Stimulated activated CD8-positive, alpha-beta memory T cell treated with anti-CD3 and anti-CD28 coated beads, Interleukin-15, amount 100 ng/mL, for 4 hours (primary cell): ENCODE measurements at places on chromosomes 16 and 17.

DNA sequence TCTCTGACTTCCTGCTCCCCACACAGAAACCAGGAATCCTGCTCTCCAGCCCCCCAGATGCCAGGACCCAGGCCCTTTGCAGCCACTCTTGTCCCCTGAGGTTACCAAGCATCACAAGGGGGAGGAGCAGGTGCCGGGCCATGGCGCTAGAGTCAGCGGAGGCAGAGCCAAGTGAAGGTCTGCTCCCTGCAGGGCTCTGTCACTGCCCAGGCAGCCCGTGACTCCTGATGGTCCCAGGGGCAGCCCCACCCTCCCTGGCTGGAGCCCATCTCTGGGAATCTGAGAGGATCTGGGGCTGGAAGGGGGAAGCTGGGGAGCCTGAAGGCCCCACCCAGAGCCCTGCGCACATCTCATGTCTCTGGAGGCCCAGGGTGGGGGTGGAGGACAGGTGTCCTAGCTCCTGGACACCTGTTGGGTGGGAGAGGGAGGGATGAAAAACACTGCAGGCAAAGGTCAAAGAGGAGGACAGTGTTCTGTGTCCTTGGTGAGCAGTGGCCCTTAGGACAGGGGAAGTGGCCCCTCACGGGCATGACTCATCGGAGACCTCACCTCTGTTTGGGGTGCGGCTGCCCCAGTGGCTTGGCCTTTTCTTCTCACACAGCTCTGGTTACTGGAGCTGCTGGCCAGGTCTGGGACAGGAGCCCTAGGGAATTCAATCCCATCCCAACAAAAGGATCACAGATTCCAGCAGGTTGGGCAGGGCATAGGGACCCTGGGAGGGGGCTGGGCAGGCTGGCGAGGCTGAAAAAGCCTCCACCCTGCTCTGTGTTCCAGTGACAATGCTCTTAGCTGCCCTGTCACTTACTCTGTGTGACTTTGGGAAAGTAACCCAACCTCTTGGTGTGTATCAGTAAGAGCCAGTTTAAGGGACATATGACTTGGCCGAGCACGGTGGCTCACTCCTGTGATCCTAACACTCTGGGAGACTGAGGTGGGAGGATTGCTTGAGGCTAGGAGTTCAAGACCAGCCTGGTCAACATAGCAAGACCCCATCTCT is at the start of gene PRSS36:
PRSS36 (minus strand) TSS at position 173 of the 997 bp plus-strand sequence; CDS start at position 142, 31 bp downstream.
- no peak for DNase-seq

DNA sequence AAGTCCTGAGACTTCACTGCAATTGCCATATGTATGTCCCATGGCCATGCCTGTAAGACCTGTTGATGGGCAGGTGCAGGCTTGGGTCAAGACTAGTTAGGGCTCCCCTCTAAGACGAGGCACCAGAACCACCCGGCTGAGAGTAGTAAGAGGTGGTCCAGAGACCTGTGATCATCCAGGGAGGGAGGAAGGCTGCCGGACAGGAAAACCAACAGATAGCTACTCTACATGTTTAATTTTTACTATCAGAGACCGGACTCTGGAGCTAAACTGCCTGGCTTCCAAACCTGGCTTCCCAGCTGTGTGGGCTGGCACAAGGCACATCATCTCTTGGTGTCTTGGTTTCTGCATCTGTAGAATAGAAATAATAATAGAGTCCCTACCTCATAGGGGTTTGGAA is 73.0 kb downstream of the ERCC4 start:
- no peak for DNase-seq

GRCh38 chr16:48559462-48560211 is 50.3 kb downstream of the N4BP1 start:
- no peak for DNase-seq

GRCh38 chr17:33520426-33521330 is 227.6 kb upstream of the ASIC2 start:
- no peak for DNase-seq

DNA sequence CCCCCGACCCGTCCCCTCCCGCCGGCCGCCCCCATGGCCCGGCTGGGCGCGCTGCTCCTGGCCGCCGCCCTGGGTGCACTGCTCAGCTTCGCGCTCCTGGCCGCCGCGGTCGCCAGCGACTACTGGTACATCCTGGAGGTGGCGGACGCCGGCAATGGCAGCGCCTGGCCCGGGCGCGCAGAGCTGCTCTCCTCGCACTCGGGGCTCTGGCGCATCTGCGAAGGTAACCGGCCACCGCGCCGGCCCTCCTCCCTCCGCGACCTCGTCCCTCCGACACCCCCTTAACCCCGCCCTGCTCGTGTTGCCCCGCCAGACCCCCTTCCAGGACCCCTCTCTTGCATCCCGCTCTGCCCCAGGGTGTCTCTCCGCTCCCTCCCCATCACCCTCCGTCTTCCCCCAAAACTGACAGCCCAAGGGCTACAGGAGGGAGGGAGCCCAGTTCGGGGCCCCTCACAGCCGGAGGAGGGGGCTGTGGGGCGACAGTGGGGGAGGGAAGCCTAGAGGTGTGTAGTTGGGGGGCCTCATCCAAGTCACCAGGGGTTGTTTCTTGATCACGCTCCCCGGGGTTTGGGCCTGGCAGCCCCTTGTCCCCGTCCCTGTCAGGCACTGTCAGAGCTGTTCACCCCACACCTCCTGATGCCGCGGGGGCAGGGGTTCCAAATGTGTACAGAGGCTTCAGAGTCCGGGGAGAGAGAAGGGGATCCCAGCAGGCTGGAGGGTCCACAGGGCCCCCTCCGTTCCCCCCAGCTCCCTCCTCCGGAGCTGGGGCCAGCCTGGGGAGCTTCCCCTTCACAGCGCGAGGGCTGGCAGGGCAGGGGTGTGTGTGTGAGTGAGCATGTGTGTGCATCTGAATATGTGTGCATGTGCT is 794 bp downstream of the TMEM235 start:
- no peak for DNase-seq

GRCh38 chr16:84324434-84325262 is 30.0 kb downstream of the WFDC1 start:
- no peak for DNase-seq

GRCh38 chr17:69062860-69063581 is 2.3 kb upstream of the ABCA9 start:
- DNase-seq = no peak

DNA sequence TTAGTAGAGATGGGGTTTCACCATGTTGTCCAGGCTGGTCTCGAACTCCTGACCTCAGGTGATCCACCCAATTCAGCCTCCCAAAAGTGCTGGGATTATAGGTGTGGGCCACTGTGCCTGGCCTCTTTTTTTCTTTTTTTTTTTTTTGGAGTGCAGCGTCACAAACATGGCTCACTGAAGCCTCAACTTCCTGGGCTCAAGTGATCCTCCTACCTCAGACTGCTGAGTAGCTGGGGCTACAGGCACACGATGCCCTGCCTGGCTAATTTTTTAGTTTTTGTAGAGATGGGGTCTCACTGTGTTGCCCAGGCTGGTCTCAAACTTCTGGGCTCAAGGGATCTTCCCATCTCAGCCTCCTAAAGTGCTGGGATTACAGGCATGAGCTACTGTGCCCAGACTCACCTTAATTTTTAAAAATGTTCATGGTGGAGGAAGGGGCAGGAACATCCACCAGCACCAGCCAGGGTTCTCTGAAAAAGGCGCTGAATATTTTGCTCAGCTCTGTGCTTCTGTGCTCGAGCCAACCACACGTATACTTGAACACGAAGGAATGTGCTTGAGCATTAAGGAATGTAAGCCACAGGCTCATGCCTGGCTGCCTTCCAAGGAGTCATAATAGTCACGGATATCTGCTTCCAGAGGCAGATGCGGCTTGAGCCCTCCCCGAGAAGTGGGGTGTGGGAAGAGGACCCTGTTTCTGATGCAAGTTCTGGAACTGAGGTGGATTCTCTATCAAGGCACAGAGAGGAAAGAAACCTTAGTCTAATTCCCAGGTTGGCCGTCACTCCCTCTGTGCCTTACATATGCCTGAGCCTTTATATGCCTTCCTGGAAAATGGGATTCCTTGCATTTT is 65.5 kb upstream of the CREBBP start:
- no peak for DNase-seq

DNA sequence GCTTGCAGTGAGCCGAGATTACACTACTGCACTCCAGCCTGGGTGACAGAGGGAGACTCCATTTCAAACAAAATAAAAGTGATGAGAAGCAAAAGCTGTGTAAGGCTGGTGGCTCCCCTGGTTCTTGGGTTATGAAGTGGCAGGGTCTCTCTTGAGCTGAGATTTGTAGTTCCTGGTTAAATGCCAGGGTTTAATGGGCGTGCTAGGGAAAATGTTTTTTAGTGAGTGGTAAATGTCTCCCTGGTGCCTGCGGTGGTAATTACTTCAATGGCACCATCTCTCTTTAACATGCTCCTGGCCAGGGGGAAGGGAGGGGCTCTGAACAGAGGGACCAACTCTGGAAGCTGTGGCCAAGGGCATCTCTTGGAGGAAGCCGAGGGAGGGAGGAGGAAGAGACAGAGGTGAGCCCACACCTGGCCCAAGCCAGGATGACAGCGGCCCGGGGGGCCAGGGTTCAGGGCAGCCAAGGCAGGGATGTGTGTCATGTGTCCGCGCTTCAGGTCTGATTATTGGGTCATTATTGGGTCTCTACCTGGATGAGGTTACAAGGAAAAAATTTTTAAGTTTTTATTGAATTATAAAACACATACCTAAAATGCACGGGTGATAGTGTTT is 17.8 kb upstream of the RPL38 start:
- no peak for DNase-seq

DNA sequence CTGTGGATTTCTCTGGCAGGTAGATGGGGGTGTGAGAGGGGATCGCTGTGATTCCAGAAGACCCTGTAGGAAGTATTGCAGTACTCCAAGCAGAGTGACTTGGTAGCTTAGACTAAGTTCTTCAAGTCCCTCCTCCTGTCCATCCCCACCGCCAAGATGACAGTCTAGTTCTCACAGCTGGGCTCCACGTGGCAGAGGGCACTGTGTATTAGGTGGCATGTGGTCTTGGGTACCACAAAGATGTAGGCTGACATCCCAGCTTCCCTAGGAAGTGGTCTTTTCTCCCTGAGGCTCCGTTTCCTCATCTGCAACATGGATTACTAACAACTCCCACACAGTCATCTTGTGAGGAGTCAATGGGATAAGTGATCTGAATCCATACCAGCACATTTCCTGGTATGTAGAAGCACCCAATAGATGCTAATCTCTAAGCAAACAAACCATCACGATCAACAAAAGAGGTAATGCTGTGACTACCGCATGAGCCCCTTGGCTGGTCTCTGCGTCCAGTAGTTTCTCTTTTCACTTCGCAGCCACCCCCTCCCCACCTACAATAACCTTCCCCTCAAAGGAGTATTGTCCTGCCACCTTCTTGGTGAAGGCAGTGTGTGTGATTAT is 349.1 kb upstream of the EEF2KMT start:
- DNase-seq = no peak

DNA sequence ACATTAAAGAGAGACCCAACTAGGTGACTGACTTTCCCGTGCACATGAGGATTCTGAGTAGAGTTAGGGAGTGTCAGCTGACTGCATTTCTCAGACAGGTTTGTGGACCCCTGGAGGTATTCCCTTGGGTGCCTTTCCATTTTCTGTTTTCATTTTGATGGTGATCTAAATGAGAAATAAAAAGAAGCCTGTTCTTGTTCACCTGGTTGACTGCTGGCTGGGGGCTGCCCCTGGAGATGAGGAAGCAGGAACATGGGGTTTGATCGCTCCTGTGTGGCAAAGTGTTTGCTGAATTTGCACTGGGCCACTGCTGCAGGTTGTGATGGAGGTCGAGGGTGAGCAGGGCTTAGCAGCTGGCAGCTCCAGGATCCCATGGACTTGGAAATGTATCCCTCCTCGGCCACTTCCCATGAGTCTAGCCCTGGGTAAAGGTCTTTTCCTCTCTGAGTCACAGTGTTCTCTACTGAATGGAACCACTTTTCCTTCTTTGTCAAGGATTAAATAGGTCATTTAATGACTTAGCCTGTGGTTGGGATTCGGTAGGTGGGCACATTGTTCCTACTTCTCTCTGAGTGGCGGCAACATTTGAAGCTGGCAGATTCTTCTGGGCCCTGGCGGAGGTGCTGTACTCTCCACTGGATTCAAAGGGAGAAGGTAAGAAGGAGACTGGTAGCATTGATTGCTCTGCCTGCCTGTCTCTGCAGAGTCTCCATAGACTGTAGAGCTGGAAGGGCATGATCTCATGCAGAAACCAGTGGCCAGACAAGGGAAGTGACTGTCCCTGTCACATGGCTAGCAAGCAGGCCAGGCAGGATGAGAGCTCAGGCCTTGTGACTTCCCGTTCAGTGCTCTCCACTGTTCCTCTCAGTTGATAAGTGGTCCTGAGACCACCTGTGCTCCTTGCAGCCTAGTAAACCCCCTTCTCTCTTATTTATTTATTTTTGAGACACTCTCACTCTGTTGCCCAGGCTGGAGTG is 17.9 kb downstream of the SNX29 start:
- DNase-seq = no peak

DNA sequence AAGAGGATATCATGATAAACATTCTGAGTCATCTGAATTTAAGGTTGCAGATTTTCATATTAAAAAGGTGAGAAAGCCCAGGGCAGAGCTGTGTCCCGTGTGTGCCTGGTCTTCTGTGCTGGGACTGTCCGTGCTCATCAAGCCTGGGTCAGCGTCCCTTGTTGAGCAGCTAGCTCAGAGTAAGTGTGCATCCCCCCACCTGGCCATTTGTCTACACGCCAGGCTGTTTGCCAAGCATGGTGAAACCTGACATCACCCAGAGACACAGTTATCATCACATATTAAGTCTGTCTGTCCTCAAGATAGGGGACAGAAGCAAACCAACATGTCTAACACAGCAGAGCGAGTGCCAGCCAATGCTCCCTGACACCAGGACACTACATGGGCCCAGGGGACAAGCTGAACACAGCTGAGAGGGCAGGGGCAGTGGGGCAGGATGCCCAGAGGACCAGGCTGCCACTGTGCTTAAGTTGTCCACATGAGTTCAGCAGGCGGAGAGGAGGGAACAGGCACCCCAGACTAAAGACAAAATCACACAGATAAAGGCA is 57.9 kb upstream of the CNEP1R1 start:
- DNase-seq = no peak
